ENCODE measurements at places on chromosomes 16 and 17.

- no peak for DNase-seq
These were observed 4.0 kb downstream of the TGFB1I1 start for GRCh38 chr16:31475946-31476302.

GRCh38 chr16:46982335-46982734, 8.9 kb upstream of the DNAJA2 start:
- DNase-seq, result no peak

GRCh38 chr17:49383060-49383459, 21.0 kb upstream of the ZNF652 start:
- no peak for DNase-seq

GRCh38 chr16:29744541-29745101, 1.2 kb downstream of the C16orf54 start:
- DNase-seq, result no peak

DNA sequence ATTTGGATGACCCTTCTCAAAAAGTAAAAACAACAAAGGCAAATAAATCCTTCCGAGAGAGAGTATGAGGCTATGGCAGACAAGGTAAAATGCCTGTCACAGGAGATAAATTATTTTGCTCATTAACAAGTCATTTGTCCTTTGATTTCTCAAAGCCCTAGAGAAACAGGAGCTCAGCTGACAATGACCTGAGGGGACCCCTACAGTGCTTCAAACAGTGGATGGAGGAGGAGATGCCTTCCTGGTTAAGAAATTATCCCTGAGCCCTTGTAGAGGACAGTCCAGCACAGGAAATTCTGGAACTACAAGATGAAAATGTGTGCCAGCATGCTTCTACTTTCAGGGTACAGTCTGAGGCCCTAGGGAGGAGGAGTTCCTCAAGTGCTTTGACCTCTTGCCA, 24.0 kb upstream of the RHBDL3 start:
- DNase-seq, result no peak

- DNase-seq, result peak; percentile 28
These were observed 52.9 kb downstream of the NF1 start for GRCh38 chr17:31147507-31148202.

GRCh38 chr16:68244903-68245853, at the start of gene PLA2G15:
Gene PLA2G15 (plus strand): TSS chr16:68245373. CDS start chr16:68245427, 54 bp downstream.
- peak; percentile 82 for DNase-seq

DNA sequence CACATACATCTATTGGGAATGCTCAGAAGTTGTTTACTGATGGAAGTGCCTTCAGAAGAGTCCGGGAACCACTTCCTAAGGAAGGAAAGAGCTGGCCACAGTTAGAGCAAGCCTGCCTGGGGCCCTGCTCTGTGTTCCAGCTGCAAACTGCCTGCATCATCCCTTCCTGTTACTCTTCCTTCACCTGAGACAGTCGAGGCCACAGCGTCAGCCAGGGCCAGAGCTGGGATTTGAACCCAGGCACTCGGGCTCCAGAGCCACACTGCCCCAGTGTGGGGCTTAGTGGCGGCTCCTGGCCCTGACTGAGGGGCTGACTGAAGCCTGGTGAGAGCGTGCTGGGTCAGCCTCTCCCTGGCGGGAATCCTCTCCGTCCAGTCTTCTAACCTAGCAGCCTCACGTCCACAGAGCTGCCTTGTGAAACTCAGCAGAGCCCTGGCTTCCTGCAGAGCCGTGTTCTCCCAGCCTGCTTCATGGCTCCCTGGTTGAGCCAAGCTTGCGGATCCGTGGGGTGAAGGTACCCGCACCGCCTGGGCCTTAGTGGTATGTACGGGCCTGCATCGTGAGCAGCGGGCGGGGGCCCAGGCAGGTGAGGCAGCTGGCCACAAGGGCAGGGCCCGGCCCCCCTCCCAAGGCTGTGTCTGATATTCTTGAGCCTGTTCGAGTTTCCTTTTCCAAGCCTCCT, 4.6 kb upstream of the C17orf99 start:
- DNase-seq, result no peak

DNA sequence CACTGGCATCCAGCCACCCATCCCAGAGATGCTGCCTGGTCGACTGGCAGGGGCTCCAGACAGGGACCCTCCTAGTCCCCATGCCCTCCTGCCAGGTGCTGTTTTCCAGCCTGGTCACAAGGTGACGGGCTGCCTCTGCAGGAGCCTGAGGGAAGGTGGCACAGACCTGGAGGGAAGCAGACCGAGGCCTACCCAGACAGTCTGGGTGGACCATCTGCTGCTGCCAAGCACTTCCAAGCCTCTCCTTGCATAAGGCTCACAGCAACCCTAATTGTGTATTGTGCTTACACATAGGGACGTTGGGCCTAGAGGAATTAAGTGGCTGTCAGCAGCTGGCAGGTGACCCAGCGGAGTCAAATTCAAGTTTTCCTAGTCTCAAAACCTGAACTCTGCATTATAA, 90.1 kb upstream of the KCNJ18 start:
- DNase-seq, result no peak

DNA sequence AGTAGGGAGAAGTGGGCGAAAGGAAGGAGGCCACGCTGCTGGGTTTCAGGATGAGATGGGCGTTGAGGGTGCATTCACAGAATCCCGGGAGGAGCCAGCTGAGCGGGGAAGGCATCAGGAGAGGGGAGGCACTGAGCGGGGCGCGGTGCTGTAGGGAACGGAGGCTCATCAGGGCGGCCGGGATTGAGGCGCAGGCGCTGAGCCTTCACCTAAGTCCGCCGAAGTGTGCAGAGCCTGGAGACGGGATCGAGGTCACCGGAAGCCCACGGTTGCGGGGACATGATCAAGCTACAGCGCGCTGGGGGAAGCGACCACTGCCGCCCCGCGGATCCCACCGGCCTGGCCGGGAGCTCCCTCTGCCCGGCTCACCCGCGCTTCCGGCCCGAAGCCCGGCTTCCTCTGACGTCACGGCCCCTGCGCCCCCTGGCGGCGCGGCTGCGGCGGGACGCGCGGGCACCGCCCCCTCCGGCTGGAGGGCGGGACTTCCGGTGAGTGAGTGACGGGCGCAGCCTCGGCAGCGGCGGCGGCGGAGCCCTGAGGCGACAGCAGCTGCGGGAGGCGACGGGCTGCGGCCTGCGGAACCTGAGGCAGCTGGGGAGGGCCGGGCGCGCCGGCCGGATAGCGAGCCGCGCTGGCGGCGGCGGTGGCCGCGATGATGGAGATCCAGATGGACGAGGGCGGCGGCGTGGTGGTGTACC, at the start of gene MAPK8IP3:
Gene MAPK8IP3 (plus strand): TSS at position 508 of the 698 bp plus-strand sequence. CDS start 145 bp downstream, at position 653.
- DNase-seq, result peak; percentile 91

GRCh38 chr16:67142342-67142741, 8.5 kb downstream of the B3GNT9 start:
- DNase-seq, result no peak

DNA sequence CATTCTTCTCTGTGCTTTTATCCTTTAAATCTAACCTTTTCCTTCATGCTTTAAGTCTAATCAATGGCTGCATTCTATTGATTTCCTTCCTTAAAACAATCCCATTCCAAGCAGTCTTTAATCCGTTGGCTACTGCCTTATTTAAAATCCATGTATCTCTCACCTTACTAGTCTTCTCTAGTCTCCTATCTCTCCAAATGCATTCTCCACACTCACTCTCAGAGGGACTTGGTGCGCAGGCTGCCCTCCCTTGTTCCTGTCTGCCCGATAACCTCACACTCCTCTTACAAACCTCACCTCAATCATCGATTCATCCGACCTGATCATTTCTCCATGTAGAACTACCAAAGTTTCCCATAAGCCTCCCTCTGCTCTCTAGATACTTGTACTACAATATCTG, 23.1 kb downstream of the PSMD12 start:
- no peak for DNase-seq

GRCh38 chr17:42304187-42305030, 16.1 kb downstream of the STAT5A start:
- no peak for DNase-seq

- DNase-seq, result no peak
These were observed 2.6 kb downstream of the AXIN2 start for GRCh38 chr17:65558683-65559460.

GRCh38 chr17:34386697-34387550, 23.9 kb upstream of the CCL1 start:
- DNase-seq, result no peak

GRCh38 chr17:30323262-30323894, 10.5 kb downstream of the TMIGD1 start:
- DNase-seq, result peak; percentile 18

GRCh38 chr17:74305865-74306654, 20.0 kb upstream of the KIF19 start:
- DNase-seq, result no peak

DNA sequence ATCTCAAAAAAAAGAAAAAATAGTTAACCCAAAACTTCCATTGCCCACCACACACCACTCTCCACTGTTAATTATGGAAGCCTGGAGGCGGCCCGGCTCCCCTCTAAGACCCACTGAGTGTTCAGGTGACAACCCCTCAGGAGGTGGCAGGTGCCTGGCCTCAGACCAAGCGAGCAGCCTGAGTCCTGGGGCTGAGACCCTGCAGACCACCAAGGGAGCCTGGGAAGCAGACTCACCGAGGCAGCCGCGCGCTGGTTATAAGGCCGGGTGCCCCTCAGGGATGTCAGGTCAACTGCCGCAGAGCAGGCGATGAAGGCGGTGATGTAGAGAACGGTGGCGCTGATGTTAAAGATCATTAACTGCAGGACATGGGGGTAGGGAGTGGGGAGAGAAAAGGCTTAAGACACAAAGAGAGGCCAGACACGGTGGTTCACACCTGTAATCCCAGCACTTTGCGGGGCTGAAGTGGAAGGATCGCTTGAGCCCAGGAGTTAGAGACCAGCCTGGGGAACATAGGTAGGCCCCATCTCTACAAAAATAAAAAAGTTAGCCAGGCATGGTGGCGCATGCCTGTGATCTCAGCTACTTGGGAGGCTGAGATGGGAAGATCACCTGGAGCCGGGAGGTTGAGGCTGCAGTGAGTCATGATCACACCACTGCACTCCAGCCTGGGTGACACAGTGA, 13.3 kb downstream of the ARL2BP start:
- no peak for DNase-seq

DNA sequence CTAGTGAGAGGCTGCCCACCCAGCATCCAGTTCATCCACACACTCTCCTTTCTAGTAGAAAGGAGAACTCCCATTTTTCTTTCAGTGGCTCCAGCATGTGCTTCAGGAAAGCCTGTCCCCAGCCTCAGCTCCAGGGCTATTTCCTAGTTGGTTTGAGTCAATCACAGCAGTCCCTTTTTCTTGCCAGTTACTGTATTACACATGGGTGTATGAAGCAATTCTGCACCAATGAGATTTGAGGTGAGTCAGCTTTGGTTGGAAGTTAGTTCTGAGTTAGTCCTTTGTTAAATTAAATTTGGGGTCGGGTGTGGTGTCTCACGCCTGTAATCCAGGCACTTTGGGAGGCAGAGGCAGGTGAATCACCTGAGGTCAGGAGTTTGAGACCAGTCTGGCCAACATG, 24.8 kb downstream of the RAD51D start:
- no peak for DNase-seq

DNA sequence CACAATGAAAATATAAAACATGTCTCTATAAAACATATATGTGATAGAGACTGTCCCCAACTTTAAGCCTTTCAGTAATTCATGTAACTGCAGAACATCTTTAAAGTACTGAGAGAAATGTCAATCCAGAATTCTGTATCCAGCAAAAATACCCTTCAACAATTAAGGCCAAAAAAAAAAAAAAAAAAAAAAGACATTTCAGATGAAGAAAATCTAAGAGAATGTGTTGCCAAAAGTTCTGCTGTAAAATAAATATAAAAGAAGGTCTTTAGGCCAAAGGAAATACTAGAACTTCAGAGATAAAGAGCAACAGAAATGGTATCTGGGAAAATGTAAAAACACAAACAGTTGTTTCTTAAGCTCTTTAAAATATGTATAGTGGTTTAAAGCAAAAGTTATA, 17.3 kb downstream of the BPTF start:
- no peak for DNase-seq

DNA sequence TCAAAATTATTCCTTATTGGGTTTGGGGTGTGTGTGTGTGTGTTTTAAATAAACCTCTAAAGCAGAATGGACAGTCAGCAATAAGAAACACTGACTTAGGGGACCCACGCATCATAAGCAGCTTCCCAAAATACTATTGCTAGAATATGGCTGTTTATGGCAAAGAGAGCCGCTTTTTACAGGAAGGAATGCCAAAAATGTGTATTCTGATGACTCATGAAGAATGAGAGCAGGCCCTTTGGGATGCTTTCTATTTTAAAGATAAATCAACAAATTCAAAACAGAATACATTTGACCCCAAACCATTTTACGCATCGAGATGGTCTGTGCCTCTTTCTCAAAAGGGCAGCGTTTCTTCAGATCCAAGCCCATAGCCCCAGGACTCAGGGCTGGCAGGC, 37.5 kb downstream of the ARHGAP17 start:
- DNase-seq, result no peak

- peak; percentile 91 for DNase-seq
These were observed 5.8 kb upstream of the SOCS3 start for GRCh38 chr17:78365561-78366108.

GRCh38 chr17:82631544-82631943, 16.7 kb downstream of the WDR45B start:
- DNase-seq, result no peak

- peak; percentile 63 for DNase-seq
These were observed 680 bp downstream of the SKA2 start for GRCh38 chr17:59154292-59154720.

GRCh38 chr16:61814726-61815347, 221.4 kb downstream of the CDH8 start:
- DNase-seq, result no peak

DNA sequence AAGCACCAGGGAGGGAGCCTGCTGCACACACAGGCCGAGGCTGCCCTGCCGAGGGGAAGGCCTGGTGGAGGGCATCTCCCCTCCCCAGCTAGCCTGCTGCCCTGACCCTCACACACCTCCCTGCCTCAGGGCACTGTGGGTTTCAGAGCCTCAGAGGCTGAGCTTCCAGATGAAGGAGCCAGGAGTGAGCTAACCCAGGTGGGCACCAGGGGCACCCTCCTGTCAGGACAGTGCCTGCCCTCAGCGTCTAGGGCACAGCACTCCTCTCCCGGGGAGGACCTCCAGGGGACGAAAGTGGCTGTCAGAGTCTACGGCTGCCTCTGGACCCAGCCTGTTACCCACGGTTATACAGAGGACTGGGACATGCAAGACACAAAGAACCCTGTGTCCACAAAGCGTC, 22.8 kb upstream of the DLX4 start:
- no peak for DNase-seq

DNA sequence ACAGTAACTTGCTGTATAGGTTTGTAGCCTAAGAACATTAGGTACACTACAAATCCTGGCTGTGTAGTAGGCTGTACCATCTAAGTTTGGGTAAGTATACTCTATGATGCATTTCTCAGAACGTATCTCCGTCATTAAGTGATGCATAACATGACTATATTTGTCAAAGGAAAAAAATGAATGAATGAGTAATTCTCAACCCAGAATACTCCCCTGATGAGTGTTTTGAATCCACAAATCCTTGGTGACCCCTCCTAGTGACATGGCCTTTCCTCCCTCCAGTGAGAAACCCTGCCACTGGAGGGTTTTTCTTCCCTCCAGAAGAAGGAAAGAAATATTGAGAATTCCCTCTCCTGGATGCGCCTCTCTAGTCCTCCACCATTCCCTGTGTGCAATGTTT, 24.0 kb upstream of the SALL1 start:
- no peak for DNase-seq

- DNase-seq, result no peak
These were observed 36.0 kb downstream of the ZNF207 start for GRCh38 chr17:32385971-32386370.
